ENCODE measurements at places on chromosomes 3 and 15. TPM values are rescaled to one million over a fixed set of nuclear protein-coding genes. Genes with fewer than 3 reads are reported as not detected.

- DNase-seq: peak; percentile 78
Measured at GRCh38 chr15:82944821-82945220, 7.7 kb downstream of the HOMER2 start.

- no peak for DNase-seq
Measured at GRCh38 chr3:149848238-149848637, 35.2 kb downstream of the RNF13 start.

DNA sequence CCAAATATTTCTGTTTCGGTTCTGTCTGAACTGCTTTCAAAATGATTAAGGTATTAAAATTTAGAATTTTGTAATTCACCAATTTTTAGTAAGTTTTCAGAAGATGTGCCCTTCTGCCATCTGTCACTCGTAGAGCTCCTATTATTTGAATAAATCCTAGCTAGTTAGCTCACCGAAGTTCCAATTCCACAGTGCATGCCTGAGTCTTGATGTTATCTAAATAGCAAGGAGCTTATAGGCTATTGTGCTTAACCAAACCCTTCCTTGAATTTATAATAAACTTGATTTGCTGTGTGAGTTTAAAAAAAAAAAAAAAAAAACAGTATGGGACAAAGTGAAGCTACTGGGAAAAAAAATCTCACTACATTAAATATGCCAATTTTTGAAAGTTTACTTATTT is 18.7 kb downstream of the ATP13A3 start:
- no peak for DNase-seq

- peak; percentile 96 for DNase-seq
Measured at GRCh38 chr3:107987036-107987939, 103.5 kb downstream of the CD47 start.

GRCh38 chr3:132225664-132226063 is 91.5 kb upstream of the ACP3 start:
- no peak for DNase-seq

GRCh38 chr15:52171386-52171785 is 19.8 kb downstream of the GNB5 start:
- DNase-seq: no peak

Gene DNAJA4
- total RNA-seq: 1.6 TPM

All from RPMI7951 (cell line).